ENCODE measurements at places on chromosomes 12 and 14.

DNA sequence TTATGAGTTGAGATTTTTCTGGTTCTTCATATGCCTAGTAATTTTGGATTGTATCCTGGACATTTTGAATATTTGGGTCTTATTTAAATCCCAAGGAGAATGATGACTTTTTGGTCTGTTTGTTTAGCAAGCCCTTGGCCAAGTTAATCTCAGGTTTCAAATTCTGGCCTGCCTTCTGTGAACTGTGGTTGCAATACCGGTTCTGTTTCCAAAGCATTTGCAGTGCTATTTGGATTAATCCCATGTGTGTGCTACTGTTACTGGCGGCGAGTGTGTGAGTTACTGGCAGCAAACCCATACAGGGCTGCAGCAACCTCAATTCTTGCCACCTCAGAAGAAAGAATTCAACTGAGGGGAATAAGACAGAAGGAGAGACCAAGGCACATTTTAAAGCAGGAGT, 51.1 kb downstream of the TMEM260 start:
- DNase-seq: no peak

GRCh38 chr12:100593490-100593889, 20.0 kb downstream of the GAS2L3 start:
- DNase-seq: no peak

- DNase-seq: no peak
Observed at GRCh38 chr12:116996621-116997020, 85.9 kb downstream of the FBXW8 start.

DNA sequence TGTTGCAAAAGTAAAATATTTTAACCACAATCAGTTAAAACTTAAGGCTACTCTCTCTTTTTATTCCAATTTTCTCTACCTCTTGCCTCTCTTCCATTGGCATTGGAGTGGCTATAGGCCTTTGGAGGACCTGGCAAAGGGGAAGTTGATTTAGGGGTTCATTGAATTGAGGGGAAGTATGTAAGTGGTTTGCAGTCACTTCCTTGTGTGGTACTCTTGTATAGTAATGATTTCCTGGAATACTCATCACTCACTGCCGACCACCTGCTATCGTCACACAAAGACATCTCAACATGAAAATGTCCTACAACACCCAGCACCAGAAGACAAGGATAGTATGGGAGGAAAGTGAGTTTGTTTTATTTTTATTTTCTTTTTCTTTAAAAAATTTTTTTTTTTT, 45.7 kb upstream of the CPM start:
- DNase-seq: no peak

DNA sequence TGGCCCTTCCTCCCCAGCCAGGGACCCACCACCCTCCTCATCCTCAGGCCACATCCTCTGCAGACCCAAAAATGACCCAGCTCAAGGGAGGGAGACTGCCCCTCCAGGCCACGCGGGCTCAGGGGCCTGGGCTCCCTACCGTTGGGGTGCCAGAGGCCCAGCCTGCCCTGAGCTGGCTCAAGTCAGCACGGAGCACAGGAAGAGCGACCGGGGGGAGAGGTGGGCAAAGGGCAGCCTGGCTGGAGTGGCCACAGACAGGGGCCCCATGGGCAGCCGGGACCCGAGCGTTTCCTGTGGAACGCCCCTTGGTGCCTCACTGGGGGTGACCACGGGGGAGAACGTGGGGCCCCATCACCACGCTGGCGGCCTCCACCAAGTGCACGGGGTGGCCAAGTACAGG, 10.7 kb downstream of the JAG2 start:
- no peak for DNase-seq

GRCh38 chr14:101520621-101521472, 40.4 kb upstream of the DIO3 start:
- no peak for DNase-seq

DNA sequence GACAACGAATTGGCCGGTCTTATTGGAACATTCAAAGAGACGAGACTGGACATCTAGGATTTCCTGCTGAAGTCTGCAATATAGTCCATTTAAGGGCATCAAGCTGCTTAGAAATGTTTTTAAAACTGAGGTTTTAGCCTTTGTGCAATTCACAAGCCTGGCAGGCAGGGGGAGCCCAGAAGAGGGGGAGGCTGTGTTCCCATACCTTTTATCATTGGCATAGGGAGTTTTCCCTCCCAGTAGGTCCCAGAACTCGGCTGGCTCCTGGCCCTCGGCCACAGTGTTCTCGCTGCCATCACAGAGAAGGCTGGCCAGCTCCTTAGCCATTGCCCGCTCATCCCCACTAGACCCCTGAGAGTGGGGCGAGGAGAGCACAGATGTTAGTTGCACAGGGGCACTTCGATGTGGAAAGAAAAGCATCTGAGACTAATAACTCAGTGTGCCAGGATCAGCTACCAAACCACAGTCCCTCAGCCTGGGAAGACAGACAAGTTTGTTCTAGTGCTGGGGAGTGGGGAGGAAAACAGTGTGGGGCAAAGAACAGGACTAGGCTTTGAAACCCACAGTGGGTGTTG, 15.1 kb downstream of the AVIL start:
- DNase-seq: peak; percentile 41

DNA sequence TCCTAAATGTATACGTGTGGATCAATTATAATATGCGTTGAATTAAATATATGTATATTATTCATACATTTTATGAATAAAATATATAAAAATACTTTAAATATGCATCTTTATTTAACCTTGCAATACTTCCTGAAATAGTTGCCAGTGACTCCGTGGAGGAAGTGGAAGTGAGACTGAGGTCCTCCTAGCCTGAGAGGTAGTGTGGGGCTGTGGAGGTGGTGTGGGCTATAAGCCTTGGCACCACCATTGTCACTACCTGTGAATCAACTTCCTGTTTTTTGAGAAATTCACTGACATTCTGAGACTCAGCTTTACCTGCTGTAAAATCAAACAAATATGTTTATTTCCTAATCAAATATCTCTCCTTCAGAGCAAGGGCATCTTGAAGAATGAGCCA, 514.2 kb downstream of the VRK1 start:
- DNase-seq: no peak

DNA sequence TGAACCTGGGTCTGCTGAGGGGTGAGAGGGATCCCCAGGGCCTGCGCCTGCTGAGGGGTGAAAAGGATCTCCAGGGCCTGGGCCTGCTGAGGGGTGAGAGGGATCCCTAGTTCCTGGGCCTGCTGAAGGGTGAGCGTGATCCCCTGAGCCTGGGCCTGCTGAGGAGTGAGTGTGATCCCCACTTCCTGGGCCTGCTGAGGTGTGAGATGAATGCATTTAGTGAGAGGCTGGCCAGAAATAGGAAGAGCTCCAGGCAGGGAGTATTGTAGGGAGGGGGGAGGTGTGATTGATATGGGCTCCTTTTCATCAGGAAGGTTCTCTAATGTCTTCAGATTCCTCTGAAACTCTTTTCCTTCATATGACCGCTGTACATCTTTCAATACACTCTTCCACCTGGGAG, 43.0 kb downstream of the FAM186A start:
- no peak for DNase-seq

- no peak for DNase-seq
Observed at GRCh38 chr14:40386433-40386832, 954.2 kb upstream of the FBXO33 start.

DNA sequence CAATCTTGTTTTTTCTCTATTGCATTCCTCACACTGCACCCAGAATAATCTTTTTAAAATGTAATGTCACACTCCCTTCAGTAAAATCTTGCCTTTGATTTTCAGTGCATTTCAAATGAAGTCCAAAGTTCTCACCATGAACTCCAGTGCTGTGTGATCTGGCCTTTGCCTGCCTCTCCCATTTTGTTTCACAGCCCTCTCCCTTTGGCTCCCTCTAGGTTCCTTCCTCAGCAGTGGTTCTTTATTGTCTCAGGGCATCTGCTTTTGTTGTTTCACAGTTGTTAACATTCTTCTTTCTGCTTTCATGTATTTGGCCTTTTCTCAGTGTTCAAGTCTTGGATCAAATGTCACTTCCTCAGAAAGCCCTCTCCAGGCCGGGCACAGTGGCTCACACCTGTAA, 84.5 kb upstream of the AMN1 start:
- DNase-seq: no peak

- DNase-seq: no peak
Observed at GRCh38 chr14:81310606-81311005, 89.5 kb downstream of the STON2 start.

GRCh38 chr14:96161636-96162035, 43.0 kb upstream of the BDKRB2 start:
- DNase-seq: no peak

DNA sequence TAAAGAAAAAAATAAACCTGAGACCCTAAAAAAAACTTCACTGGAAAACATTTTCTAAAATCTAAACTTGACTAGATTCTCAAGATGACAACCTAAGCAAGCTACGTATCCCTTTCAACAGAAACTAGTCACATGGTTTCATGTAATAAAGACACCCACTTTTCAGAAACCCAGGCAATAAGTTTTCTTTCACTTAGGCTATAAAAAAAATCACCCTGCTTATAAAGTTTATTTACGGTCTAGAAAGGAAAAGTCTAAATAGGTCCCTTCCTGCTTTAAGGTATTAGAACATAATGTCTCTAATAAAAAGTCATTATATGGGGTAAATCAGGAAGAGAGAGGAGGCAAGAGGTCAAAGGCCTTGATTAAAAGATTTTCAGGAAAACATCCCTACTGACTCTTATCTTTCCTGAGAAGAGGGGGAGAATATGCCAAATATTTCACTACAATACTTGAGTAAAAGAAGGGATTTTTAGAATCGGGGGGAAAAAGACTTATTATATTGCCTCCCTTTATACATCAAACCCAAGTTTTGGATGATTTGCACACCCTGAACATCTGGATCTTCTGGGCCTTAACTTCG, 9.5 kb downstream of the CLIP1 start:
- DNase-seq: no peak

- DNase-seq: no peak
Observed at GRCh38 chr14:106058342-106058741, 532.0 kb downstream of the TMEM121 start.

DNA sequence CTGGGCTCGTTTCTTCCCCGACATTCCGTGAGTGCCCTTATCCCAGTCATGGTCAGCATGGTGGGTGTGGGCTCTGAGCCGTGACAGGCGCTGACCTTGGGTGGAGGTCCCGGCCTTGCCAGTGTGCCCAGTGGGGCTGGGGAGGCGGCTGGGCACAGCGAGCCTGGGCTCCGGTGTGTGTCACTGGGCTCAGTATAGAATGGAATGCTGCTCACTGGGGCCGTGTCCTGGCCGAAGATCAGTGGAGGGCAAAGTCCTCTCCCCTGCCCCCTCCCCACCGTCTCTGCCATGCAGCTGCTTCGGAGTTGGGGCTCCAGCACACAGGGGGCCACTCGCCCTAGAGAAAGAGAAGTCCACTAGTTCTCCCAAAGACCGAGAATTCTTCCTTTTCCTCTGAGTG, 164.4 kb downstream of the TSPAN9 start:
- no peak for DNase-seq

- no peak for DNase-seq
Observed at GRCh38 chr14:54528973-54529372, 19.3 kb downstream of the CGRRF1 start.

DNA sequence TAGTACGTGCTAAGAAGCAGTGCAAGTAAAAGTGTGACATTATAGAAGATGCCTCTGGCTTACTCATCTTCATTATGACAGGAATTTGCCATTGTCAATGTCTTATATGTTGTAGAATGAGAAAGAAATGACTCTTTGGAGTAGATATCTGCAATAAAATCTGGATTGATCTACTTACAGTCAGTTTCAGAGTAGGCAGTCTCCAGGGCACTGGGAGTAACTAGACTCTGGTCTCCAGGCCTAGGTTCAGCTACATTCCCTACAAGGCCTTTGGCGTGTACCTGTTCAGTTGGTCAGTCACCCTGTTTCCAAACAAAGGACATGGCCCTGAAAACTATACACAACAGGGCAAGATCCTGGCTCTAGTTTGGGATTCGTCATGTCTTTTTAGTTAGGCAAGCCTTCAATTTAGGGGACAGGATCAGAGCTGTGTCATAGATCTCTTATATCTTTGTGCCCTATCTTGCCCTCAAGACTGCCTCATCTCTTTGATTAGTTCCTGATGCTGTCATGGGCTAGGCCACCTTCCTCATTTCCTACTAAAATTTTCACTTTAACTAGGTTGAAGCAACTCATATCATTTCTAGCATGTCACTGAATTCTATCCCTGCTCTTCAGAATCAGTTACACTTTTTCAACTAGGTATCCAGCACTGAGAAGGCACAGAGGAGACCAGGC, 410.0 kb downstream of the RAD51B start:
- DNase-seq: no peak

GRCh38 chr14:44612002-44612401, 104.9 kb upstream of the FSCB start:
- no peak for DNase-seq

DNA sequence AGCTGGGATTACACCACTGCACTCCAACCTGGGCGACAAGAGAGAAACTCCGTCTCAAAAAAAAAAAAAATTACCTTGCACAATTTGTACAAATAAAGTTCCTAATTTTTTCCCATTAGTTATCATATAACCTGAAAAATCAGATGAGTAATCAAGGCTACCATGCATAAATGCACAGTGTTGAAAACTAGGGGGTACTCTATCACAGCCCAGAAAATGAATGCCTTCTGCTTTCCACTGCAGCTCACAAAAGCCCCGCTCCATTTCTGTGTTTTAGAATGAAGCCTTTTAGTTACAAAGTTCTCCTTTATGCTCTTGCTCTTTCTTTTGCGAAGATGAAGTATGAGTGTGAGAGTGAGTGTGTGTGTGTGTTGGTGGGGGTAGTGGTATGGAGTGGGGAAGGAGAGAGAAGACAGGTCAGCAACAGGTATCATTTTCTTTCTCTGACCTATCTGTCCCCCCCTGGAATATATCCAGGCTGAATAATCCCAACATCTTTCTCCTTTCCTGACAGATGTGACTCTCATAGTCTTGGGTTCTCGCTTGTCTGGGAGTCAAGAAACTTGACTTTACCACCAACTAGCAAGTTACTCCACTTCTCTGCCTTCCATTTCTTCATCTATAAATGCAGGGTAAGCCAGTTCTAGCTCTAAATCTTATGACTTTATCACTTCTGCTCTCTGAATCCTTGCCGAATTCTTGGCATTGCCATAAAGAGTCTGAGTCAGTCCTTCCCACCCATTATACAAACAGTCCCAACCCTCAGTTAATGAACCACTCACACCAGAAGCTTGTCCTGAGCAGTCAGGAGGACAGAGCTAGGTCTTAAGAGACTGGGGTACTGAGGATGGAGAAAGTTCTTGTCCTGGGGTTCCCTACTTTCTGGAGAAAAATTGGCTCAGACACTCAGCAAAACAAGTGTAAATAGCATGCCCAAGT, 16.1 kb downstream of the BIN2 start:
- no peak for DNase-seq

DNA sequence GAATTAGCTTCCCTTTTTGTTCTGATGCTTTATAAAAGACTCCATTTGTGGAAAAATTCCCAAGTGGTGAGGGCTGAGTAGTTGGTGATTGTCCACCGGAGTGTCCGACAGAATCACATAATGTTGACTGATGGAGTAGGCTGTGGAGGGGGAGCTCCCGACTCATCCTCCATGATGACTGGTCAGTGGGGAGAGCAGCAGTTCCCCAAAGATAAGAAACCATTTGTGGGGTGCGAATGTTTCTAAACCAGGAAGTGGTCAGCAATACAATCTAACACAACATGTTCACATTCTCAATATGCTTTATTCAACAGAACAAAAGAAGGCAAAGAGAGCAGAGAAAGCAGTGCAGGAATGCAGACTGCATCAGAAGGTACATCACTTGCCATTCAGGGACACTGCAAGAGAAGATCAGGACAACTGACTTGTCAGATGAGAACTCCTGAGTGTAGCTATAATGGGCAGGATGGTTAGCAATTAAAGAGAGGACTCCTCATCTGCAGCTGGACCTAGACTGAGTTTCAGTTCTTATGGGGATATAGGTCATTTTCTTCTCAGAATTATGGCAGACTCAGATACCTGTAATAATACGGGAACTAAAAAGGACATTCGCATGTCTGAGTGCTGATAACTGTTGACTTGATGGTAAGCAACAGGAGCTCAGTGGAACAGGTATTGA, 5.4 kb downstream of the KRT6B start:
- DNase-seq: no peak

Measured in CD8-positive, alpha-beta T cell (primary cell).